HepG2 (cell line): ENCODE measurements at places on chromosomes 4 and X. TPM values are rescaled to one million over a fixed set of nuclear protein-coding genes. Genes with fewer than 3 reads are reported as not detected.

- DNase-seq = no peak
These were observed 224.5 kb downstream of the DLG3 start for GRCh38 chrX:70669120-70669519.

GRCh38 chr4:170057866-170058265 is 31.7 kb upstream of the MFAP3L start:
- no peak for DNase-seq

GRCh38 chr4:185215261-185215660 is 5.9 kb downstream of the SNX25 start:
- no peak for DNase-seq

DNA sequence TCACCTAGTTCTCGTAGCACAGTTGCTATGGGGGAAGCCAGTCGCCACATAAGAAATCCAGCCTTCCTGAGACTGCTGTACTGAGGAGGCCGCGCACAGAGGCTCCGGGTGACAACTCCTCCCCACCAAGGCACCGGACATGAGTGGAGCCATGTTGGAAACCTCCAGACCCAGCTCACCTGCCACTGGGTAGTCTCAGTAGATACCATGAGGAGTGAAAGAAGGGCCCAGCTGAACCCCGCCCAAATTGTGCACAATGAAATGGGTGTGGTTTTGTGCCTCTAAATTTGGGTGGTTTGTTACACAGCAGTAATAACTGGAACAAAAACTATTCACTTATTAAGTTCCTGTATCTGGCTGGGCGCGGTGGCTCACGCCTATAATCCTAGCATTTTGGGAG is 198.7 kb downstream of the BCOR start:
- no peak for DNase-seq

- peak; percentile 40 for DNase-seq
These were observed 17.8 kb upstream of the ZNF827 start for GRCh38 chr4:145956288-145956890.

GRCh38 chrX:20742106-20742505 is 475.4 kb upstream of the RPS6KA3 start:
- no peak for DNase-seq

DNA sequence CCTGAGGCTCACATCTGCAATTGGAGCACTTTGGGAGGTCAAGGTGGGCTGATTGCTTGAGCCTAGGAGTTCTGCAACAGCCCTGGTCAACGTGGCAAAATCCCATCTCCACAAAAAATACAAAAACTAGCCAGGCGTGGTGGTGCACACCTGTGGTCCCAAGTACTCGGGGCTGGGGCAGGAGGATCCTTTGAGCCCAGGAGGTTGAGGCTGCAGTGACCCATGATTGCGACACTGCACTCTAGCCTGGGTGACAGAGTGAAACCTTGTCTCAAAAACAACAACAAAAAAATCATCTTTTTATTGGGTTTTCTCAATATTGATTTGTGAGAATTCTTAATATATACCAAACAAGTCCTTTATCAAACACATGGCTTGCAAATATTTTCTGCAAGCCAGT is 64.9 kb downstream of the ANKRD17 start:
- no peak for DNase-seq

GRCh38 chr4:28665306-28665705 is 1804.7 kb downstream of the STIM2 start:
- DNase-seq = no peak

DNA sequence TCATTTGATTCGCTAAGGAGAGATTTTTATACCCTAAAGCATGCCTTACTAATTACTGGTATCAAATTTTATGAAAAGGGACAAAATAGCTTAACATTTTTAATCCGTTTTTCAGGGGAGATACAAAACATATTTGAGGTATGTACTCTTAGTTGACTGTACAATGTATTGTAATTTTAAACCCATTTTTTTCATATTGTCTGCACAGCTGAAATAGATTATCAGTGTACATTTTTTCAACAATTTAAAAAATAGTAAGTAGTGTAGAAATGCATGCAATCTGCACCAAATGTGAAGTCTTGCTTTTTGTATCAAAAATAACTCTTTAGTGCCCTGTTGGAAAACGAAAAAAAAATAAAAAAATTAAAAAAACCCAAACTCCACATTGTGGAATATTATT is 82.2 kb downstream of the TENM3 start:
- DNase-seq = no peak

DNA sequence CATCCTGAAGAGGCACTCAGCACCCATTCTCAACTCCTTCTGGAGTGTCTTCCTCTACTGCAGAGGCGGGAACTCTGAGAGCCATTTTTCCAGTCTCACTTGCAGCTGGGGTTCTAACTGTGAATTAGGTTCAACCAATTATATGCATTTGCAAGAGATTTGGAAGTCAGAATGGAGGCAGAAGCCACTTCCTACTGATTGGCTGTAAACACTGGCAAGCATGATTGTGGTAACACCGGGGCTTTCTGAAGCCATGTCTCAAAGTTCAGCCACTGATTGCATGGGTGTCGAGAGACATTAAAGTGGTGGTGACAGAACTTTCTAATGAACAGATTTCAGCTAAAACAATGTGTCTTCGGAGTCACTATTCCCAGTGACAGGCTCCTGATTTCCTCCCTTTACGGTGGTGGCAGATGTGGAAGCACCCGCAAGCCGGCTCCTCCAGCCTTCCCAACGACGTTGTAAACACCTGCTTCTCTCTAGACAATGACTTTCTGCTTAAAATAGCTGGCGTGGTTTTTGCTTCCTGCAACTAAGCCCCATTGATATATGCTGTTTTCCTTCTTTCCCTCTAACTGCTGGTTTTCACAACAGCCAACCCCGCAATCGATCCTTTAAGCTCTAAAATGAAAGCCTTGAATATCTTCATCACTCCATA is 92.0 kb downstream of the IRF2 start:
- DNase-seq = peak; percentile 33

- DNase-seq = no peak
These were observed 9.0 kb downstream of the TSC22D3 start for GRCh38 chrX:107766470-107767150.

GRCh38 chrX:45472968-45473367 is 272.3 kb upstream of the DIPK2B start:
- DNase-seq = no peak

- no peak for DNase-seq
These were observed 37.5 kb downstream of the ARHGAP10 start for GRCh38 chr4:147769386-147769785.

DNA sequence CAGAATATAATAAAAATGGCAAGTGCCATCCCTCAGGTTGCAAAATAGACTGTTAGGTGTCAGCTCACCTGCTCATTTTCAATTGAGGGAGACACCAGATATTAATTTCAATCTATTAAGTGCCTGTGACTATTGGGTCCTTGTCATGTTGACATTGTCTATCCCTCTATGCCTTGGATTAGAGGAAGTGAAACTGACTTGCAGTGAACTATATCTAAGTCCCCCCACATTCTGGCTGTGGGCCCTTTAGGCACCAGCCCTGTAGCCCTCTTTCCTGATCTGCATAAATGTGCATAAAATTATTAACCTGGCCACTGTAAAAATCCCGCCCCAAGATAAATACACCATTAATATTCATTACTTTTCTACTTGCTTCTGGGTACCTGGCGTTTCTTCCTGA is 293.0 kb upstream of the CLNK start:
- DNase-seq = no peak

- no peak for DNase-seq
These were observed 52.9 kb downstream of the PPP2R2C start for GRCh38 chr4:6419452-6420028.

DNA sequence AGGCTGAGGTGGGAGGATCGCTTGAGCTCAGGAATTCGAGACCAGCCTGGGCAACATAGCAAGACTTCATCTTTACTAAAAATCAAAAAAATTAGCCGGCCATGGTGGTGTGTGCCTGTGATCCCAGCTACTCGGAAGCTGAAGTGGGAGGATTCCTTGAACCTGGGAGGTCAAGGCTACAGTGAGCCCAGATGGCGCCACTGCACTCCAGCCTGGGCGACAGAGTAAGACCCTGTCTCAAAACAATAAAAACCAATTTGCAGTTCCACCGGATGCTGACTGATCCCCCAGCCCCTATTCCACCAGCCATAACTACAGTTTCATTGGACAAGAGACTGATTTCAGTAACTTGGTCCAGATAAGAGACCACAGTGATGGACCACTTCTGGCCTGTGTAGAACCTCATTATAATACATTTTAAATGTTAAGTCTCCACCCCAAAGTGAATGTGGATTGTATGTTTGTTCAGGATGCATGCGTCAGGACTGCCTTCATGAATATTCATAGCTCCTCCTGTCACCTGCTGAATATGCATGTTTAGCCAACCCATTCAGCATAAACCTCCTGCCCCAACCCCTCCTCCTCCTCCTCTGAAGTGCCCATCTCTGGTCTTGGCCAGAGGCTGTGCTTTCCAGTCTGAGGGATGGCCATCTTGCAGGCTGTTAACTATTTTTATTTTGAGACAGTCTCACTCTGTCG is 2.3 kb upstream of the SLBP start:
- DNase-seq = no peak

DNA sequence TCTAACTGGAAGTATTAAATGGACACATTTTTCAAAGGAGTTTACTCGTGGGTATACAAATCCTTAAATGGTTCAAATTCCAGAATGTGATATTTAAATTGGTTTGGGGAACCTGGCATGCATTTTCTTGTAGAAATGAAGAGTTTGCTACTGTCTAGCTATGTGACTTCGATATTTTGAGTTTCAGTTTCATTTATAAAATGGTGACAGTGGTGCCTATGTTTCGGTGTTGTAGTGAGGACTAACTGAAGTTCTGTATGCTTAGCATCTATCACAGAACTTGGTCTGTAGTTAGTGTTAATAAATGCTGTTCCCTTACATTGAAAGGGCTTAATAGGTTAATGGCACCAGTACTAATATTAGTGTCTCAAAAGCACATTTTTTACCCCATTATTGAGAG is 29.4 kb downstream of the TRPC5 start:
- DNase-seq = no peak

The TMEM35A gene
- not detected in 2 replicates for total RNA-seq

The CBR4 gene
- 20.7 and 21.9 TPM in 2 replicates for total RNA-seq

The HTT gene
- total RNA-seq = 19.5 and 34.3 TPM in 2 replicates

The RHOH gene
- total RNA-seq = not detected in 2 replicates

The FAAH2 gene
- total RNA-seq = 3.3 TPM in 2 replicates

The FRMD7 gene
- not detected in 2 replicates for total RNA-seq

The RBM46 gene
- total RNA-seq = not detected in 2 replicates

The DRD5 gene
- total RNA-seq = not detected in 2 replicates
